ENCODE measurements at places on chromosomes 13 and 19. TPM values are rescaled to one million over a fixed set of nuclear protein-coding genes. Genes with fewer than 3 reads are reported as not detected.

- H3K27ac ChIP-seq = no peak overlapping the region
- no peaks in the 10 kb centered on the region for H3K4me1 ChIP-seq
- DNase-seq = no peak
- no peaks in the 10 kb centered on the region for H3K36me3 ChIP-seq
Observed at GRCh38 chr13:24076636-24077035, 83.9 kb upstream of the SPATA13 start.

DNA sequence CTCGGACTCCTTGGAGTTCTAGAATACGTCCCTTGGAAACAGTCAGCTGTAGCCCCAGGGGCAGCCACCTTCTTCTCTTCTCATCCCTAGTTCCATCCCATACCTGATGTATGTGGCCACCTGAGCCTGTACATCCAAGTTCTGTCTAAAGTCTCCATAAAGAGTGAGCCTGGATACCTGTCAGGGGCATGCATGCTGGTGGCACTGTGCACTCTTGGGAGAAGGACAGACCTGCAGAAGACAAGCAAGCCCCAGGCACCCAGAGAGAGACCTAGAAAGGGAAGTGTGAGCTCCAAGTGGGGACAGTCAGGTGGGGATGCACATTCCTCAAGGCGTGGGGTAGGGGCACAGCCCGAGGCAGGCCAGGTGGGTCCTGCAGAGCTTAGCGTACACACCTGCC lies 21.4 kb downstream of the SIAH3 start:
- no peak overlapping the region for H3K27ac ChIP-seq
- H3K27me3 ChIP-seq = peaks cover 9% of the 10 kb centered on the region
- H3K36me3 ChIP-seq = no peaks in the 10 kb centered on the region
- H3K4me3 ChIP-seq = no peak overlapping the region

DNA sequence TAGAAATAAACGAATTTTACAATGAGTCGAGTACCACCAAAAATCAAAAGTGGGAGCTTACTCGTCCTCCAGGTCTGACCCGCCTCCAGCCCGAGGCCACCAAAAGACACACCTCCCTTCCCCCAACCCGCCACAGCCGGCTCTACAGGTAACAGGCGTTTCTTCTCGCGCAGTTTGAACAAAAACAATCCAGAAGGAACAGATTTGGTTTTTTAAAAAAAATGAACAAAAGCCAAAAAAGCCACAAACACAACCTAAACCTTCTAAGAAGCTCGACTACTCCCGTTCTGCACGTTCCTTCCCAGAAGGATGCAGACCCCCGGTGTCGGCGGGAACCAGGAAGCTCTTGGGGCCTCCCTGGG lies 671 bp downstream of the ZDHHC20 start:
- DNase-seq = peak; percentile 26
- peaks cover 37% of the 10 kb centered on the region for H3K4me1 ChIP-seq
- peak overlapping the region; percentile 90 for H3K4me3 ChIP-seq
- H3K27ac ChIP-seq = peak overlapping the region; percentile 77
- H3K36me3 ChIP-seq = peaks cover 5% of the 10 kb centered on the region

The NEK5 gene
- total RNA-seq = not detected

The SLC25A42 gene
- total RNA-seq = 14.2 TPM

Data from activated B cell treated with CpG ODN at 0.5 μM for 24 hours (primary cell).